ENCODE measurements at places on chromosomes 1 and 21.
A peak's percentile ranks its signal among the peaks of the same experiment; 100 is the strongest.

- no peak overlapping the region for H3K4me3 ChIP-seq
- no peaks in the 10 kb centered on the region for H3K4me1 ChIP-seq
- H3K27ac ChIP-seq, result no peak overlapping the region
- no peaks in the 10 kb centered on the region for H3K36me3 ChIP-seq
- no peaks in the 10 kb centered on the region for H3K27me3 ChIP-seq
- DNase-seq, result no peak
Observed at GRCh38 chr1:194223596-194223995, 1037.2 kb upstream of the B3GALT2 start.

- no peaks in the 10 kb centered on the region for H3K27me3 ChIP-seq
- no peak for DNase-seq
- H3K27ac ChIP-seq, result no peak overlapping the region
Observed at GRCh38 chr1:9596415-9597123, 7.9 kb downstream of the TMEM201 start.

DNA sequence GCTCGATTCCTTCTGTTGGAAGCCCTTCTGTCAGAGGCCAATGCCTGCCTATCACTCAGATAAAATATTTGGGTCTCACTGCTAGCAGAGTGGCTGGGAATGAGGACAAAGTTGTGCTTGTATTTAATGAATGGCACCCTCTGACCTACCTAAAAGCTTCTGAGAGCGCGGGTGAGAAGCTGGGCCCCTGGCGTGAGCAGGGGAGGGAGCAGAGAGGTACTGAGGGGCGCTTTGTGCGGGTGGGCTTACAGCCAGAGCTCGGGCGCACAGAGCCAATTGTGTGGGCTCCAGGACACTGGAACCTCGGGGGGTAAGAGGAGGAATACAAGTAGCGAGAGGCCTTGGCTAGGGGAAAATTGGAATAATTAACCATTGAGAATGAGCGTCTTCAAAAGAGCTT lies 32.3 kb downstream of the PCAT6 start:
- no peaks in the 10 kb centered on the region for H3K36me3 ChIP-seq
- H3K27ac ChIP-seq, result no peak overlapping the region
- H3K4me1 ChIP-seq, result no peaks in the 10 kb centered on the region
- no peaks in the 10 kb centered on the region for H3K27me3 ChIP-seq

GRCh38 chr1:3981261-3981660 lies 81.2 kb upstream of the C1orf174 start:
- H3K4me3 ChIP-seq, result no peak overlapping the region
- H3K27ac ChIP-seq, result no peak overlapping the region
- no peaks in the 10 kb centered on the region for H3K36me3 ChIP-seq
- H3K27me3 ChIP-seq, result peaks cover 12% of the 10 kb centered on the region
- no peaks in the 10 kb centered on the region for H3K4me1 ChIP-seq

GRCh38 chr1:7520496-7520895 lies 250.6 kb upstream of the VAMP3 start:
- no peaks in the 10 kb centered on the region for H3K4me1 ChIP-seq
- no peaks in the 10 kb centered on the region for H3K36me3 ChIP-seq
- no peaks in the 10 kb centered on the region for H3K27me3 ChIP-seq
- no peak overlapping the region for H3K27ac ChIP-seq

DNA sequence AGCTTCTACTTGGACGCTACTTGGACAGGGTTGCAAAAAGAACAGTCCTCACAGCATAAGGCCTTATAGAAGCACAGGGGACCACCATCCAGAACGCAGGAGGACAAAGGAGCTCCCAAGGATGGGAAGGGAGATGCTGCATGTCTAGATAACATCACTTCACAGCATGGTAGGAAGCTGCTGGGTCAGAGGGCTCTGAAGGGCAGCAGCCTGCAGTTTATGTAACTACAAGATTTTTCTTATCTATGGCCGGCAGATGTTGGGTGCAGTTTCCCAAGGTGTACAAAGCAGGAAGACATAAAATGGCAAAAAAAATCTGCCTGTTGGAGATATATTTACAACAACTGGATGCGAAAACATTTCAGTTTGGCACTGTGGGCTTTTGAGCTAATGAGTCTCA lies 45.3 kb upstream of the SLC5A9 start:
- H3K4me1 ChIP-seq, result no peaks in the 10 kb centered on the region
- no peak overlapping the region for H3K27ac ChIP-seq

DNA sequence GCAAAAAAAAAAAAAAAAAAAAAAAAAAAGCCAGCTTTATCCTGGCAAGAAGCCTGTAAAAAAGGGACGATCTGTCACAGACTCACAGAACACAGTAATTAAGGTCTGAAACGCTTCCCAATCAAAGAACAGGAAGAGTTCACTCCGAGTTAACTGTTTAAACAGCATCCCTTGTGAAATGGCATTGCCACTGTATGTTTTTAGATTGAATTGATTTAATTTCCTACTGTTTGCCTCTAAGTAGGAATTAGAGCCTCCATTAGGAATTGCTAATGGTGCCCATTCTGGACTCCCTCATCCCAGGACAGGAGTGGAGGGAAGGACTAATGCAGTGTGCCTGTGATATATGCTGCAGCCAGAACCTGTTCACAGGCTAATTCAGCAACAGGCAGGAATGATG lies 370.8 kb downstream of the RWDD3 start:
- H3K27me3 ChIP-seq, result no peaks in the 10 kb centered on the region
- H3K4me3 ChIP-seq, result no peak overlapping the region
- DNase-seq, result no peak
- H3K36me3 ChIP-seq, result no peaks in the 10 kb centered on the region
- no peaks in the 10 kb centered on the region for H3K4me1 ChIP-seq

DNA sequence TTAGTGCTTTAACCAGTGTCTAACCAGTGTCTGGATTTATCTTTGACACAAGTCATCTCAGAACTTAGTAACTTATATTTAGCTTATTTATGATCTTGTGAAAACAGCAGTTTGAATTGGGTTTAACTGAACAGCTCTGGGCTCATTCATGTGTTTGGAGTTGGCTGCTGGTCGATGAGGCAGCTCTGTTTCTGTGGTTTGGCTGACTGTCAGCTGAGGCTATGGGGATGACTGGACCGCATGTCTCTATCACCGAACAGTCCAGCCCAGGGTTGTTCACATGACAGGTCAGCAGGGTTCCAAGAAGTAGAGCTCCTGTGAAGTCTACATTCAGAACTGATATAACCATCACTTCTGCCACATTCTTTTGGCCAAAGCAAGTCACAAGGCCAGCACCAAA lies 29.1 kb upstream of the C21orf91 start:
- H3K4me3 ChIP-seq, result no peak overlapping the region
- DNase-seq, result no peak
- no peaks in the 10 kb centered on the region for H3K4me1 ChIP-seq
- no peaks in the 10 kb centered on the region for H3K36me3 ChIP-seq
- H3K27ac ChIP-seq, result no peak overlapping the region

- no peaks in the 10 kb centered on the region for H3K4me1 ChIP-seq
- H3K4me3 ChIP-seq, result peak overlapping the region; percentile 46
- no peak for DNase-seq
- no peaks in the 10 kb centered on the region for H3K27me3 ChIP-seq
- no peaks in the 10 kb centered on the region for H3K36me3 ChIP-seq
Observed at GRCh38 chr1:119327450-119328155, 41.0 kb upstream of the HAO2 start.

DNA sequence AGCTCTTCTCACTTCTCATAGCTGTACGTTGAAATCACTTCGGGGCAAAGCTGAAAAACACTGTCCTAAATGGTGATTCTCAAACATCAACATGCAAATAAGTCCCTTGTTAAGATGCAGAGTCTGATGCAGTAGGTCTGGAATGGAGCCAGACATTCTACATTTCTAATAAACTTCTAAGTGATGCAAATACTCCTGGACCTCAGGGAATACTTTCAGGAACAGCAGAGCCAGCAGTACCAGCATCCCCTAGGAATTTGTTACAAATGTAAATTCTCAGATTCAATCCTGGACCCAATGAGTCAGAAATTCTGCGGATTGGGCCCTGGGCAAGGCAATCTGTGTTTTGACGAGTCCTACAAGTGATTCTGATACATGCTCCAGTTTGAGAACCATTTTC lies 152.3 kb downstream of the PCNX2 start:
- no peaks in the 10 kb centered on the region for H3K27me3 ChIP-seq
- no peaks in the 10 kb centered on the region for H3K4me1 ChIP-seq
- no peaks in the 10 kb centered on the region for H3K36me3 ChIP-seq
- no peak overlapping the region for H3K27ac ChIP-seq
- DNase-seq, result no peak

GRCh38 chr1:105492921-105493320 lies 1563.6 kb upstream of the PRMT6 start:
- no peaks in the 10 kb centered on the region for H3K36me3 ChIP-seq
- H3K27me3 ChIP-seq, result no peaks in the 10 kb centered on the region
- no peak for DNase-seq
- H3K4me3 ChIP-seq, result no peak overlapping the region

DNA sequence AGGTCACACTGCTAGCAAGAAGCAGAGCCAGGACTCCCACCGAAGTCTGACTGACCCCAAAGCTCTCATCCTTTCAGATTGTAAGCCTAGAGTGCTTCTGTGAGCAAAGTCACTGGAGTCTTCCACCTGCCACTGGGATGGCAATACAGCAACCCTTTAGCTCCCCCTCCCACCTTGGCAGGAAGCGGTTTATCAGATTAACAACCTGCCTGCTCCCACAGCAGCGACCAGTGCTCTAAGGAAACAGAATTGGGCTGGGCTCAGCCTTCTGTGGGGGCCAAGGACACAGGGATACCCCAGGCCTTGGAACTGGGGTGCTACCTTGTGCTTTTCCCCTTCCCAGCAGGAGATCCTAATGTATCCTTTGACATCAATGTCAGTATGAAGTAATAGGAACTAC lies 76.0 kb downstream of the GFI1 start:
- DNase-seq, result no peak
- no peaks in the 10 kb centered on the region for H3K4me1 ChIP-seq
- H3K27ac ChIP-seq, result no peak overlapping the region
- H3K4me3 ChIP-seq, result no peak overlapping the region
- no peaks in the 10 kb centered on the region for H3K27me3 ChIP-seq
- H3K36me3 ChIP-seq, result no peaks in the 10 kb centered on the region

DNA sequence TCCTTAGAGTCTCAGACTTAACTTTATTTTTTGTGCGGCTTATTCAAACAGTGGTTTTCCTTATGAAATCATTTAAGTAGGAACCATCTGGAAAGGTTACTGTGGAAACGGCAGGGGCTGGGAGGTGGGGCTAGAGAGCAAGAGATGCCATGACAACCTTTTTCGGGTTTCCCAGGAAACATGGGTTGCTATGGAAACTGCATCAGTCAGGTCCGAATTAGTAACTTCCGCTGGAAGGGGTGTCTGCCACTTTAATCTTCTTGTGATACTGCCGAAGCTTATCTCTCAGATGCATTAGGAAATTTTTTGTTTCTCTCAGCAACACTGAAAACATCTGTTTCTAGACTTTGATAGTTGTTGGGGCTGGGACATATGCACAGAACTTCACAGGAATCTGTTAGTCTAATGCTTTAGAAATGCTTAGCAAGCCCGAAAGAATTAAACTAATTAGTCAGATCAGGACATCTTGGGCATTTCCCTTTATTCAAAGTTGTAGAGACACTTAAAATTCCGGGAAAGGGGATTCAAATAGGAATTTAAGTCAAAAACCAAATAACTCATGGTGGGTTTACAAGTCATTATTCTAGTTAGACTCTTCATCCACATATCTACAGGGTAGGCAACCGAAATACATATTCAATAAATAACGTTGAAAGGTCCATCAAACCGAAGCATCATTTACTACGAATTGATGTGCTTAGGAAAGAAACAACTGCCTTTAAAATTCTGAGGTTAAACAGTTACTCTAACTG lies 2.6 kb downstream of the KCNA3 start:
- H3K4me1 ChIP-seq, result no peaks in the 10 kb centered on the region
- no peak overlapping the region for H3K27ac ChIP-seq
- no peak overlapping the region for H3K4me3 ChIP-seq
- H3K27me3 ChIP-seq, result peaks cover 6% of the 10 kb centered on the region

GRCh38 chr1:116104667-116105066 lies 6.5 kb upstream of the MAB21L3 start:
- H3K4me1 ChIP-seq, result no peaks in the 10 kb centered on the region
- H3K36me3 ChIP-seq, result no peaks in the 10 kb centered on the region
- H3K27ac ChIP-seq, result no peak overlapping the region
- H3K4me3 ChIP-seq, result no peak overlapping the region

GRCh38 chr1:152683846-152684245 lies 2.1 kb upstream of the LCE2B start:
- H3K27me3 ChIP-seq, result no peaks in the 10 kb centered on the region
- DNase-seq, result no peak
- no peaks in the 10 kb centered on the region for H3K36me3 ChIP-seq
- H3K4me1 ChIP-seq, result no peaks in the 10 kb centered on the region

GRCh38 chr1:165257969-165258459 lies 98.5 kb downstream of the LMX1A start:
- peak; percentile 68 for DNase-seq
- no peak overlapping the region for H3K4me3 ChIP-seq
- H3K27ac ChIP-seq, result no peak overlapping the region
- no peaks in the 10 kb centered on the region for H3K27me3 ChIP-seq

DNA sequence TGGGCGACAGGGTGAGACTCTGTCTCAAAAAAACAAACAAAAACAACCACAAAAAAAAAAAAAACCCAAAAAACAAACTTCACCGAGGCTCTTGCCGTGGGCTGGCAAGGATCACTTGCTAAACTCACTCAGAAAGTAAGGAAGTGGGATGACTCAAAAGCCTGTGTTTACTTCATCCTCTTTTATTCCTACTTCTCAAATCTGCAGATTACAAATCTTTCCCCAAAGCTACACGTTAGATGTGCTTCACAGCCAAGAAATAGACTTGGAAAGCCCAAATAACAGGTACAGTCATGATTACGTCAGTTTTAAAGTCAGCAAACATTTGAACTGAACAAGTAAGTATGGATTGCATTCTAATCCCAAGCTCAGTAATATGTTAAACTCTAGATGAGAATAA lies 359.3 kb downstream of the ADGRL2 start:
- no peaks in the 10 kb centered on the region for H3K27me3 ChIP-seq
- no peaks in the 10 kb centered on the region for H3K4me1 ChIP-seq
- DNase-seq, result no peak
- H3K36me3 ChIP-seq, result no peaks in the 10 kb centered on the region
- no peak overlapping the region for H3K4me3 ChIP-seq

DNA sequence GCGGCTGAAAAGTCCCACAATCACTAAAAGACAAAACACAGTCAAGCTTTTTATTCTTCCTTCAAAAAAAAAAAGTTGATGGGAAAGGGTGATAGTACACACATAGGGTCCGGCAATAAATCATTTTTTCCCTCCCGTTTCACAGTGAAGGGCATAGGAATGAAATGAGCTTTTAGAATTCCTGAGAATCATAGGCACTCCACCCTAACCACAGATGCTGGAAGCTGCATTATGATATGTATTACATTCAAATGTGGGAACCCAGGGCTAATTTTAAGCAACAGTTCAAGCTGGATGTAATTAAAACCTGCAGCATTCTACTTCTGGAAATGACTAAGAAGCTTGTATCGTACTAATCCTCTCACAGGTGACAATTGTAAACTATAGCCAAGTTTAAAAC lies 75.7 kb upstream of the KCNJ15 start:
- no peak overlapping the region for H3K27ac ChIP-seq
- no peak for DNase-seq
- no peaks in the 10 kb centered on the region for H3K4me1 ChIP-seq
- H3K4me3 ChIP-seq, result no peak overlapping the region

DNA sequence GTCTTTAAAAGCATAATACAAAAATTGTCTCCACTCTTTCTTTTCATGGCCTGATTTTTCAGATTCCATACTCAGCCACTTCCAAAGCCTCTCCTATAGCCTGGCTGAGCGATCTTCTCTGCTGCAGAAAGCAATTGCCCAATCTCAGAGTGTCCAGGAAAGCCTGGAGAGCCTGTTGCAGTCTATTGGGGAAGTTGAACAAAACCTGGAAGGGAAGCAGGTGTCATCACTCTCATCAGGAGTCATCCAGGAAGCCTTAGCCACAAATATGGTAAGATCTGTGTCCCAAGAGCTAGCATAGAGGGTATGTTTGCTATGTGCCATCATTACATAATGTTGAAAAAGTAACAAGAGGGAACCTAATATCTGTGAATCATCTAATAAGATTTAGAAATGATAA lies 130.7 kb upstream of the BMP8A start:
- no peak overlapping the region for H3K4me3 ChIP-seq
- H3K27ac ChIP-seq, result no peak overlapping the region
- no peaks in the 10 kb centered on the region for H3K27me3 ChIP-seq
- H3K36me3 ChIP-seq, result peaks cover 17% of the 10 kb centered on the region

Data from breast epithelium (tissue), 4 donors.